ENCODE measurements at places on chromosomes 5 and 9. TPM values are rescaled to one million over a fixed set of nuclear protein-coding genes. Genes with fewer than 3 reads are reported as not detected.

- DNase-seq, result peak; percentile 82
Observed at GRCh38 chr5:141637767-141638419, 1.1 kb downstream of the RELL2 start.

DNA sequence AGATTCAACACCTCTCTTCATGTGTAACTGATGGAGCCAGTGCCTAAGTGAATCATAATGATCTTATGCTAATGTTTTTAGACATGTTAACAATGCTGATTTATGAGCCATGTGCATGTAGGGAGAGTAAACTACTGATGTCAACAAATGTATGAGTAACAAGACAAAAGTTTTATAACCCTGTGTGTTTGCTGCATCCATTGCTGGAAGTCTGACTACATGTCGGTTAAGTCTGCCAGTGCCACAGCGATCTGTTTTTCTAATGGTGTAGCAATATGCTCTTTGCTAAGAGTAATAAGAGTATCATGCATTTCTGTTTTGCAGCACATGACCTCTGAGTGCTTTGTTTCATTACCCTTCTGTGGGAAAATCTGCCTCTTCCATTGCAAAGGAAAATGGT, 26.4 kb upstream of the TMOD1 start:
- DNase-seq, result peak; percentile 12

- DNase-seq, result no peak
Observed at GRCh38 chr5:73435759-73436534, 12.6 kb downstream of the FOXD1 start.

The GRXCR2 gene
- polyA plus RNA-seq, result not detected

The PTGES2 gene
- 81.7 TPM for polyA plus RNA-seq

- DNase-seq, result no peak
Observed at GRCh38 chr5:6601271-6601670, 31.6 kb downstream of the NSUN2 start.

GRCh38 chr5:3596261-3596825, 711 bp downstream of the IRX1 start:
- peak; percentile 22 for DNase-seq

DNA sequence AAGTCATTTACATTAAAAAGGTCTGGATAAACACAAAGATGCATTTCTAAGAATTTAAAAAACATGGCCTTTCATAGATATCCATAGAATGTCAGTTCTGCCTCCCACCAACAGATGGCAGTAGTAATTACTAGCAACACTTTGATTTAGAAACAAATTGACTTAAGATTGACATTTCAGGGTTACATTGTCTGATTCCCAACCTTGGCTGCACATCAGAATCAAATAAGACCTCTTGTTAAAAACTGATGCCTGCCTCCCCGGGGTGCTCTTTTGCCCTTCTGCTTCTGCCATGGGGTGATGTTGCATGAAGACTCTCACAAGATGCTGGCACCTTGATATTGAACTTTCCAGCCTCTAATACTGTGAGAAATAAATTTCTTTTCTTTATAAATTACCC, 146.2 kb upstream of the GPR151 start:
- DNase-seq, result no peak

DNA sequence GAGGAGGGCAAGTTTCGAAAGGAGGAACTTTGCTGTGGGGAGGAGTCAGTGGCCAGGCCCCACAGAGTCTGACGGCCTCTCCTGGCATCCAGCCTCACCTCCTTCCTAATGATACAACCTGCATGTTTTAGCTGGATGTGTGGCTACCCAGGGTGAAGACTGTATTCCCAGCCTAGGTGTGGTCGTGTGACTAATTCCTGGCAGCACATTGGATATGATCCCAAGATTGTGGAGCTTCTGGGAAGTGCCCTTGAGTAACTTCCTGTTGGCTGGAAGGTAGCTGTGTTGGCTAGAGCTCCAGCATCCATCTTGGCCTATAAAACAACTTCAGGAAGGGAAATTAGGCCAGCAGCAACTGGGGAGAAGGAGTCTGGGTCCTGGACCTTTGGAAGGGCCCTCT, 19.0 kb upstream of the LPCAT1 start:
- no peak for DNase-seq

- DNase-seq, result no peak
Observed at GRCh38 chr9:118640836-118641560, 728.2 kb downstream of the BRINP1 start.

DNA sequence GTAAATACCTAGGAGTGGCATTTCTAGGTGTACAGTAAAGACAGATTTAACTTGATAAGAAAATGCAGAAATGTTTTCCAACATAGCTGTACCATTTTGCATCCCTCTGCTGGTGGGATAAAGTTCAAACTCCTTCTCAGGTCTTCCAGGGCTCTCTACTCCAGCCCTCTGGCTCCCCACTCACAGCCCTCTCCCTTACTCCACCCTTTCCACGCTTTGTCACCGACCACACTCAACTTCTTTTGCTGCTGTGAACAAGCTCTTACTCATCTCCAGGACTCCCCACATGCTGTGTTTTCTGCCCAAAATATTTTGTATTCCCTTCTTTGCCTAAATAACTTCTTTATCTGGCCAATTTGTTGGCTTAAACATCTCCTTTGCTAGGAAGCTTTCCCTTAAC, 90.6 kb upstream of the OSMR start:
- no peak for DNase-seq

The RLN1 gene
- polyA plus RNA-seq, result 0.34 TPM
